NCI-H1930 (cell line): ENCODE measurements at places on chromosomes 12 and 14.

- no peak for DNase-seq
These were observed 67.3 kb downstream of the GSC start for GRCh38 chr14:94702629-94703028.

DNA sequence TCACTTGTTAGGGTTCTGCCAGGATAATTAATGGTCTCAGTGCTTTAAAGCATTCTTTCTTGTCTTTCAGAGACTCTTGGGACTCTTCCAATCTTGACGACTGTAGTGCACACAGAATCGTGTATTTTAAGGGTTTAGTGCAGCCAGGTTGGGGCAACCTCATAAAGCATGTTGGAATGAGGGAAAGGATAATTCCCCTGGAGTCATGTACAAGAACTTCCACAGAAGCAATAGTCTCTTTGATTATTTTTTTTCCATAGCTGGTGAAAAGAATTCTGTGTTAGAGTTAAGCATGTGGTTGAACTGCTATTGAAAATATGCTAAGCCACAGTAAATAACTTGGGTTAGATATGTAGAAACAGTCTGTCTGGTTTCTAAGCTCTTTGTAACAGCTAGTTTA is 246.8 kb upstream of the DAAM1 start:
- DNase-seq, result no peak

DNA sequence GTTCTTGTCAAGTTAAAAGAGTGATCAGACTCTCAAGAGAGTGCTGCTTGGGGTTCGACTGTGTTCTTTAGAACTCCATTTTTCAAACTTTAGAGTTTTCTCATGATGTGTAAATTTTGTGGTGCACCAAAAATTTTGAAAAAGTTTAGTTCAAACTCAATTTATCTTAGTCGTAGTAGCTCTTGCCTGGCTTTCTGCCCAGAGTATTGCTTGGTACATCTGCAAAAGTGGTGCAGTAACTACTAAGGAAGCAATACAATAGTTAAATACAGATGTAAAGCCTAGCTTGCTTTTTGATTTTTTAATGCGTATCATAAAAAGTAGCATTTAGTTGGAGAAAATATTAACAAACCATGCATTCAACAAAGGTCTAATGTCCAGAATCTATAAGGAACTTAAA is 9.5 kb upstream of the CCDC91 start:
- no peak for DNase-seq

- no peak for DNase-seq
These were observed 112.5 kb upstream of the FLRT2 start for GRCh38 chr14:85417396-85417795.

GRCh38 chr12:89311703-89312293 is 40.5 kb downstream of the DUSP6 start:
- DNase-seq, result no peak

GRCh38 chr14:24806061-24806678 is 172.2 kb upstream of the GZMB start:
- DNase-seq, result peak; percentile 31

GRCh38 chr12:49018261-49019119 is at the start of gene PRKAG1:
Gene PRKAG1, minus strand, starts transcription at chr12:49018776. Its CDS starts 36 bp downstream, at chr12:49018740.
- peak; percentile 94 for DNase-seq

GRCh38 chr14:39267608-39268005 is 33.9 kb downstream of the MIA2 start:
- DNase-seq, result no peak

GRCh38 chr14:23047034-23047634 is 5.1 kb downstream of the PSMB11 start:
- DNase-seq, result no peak

DNA sequence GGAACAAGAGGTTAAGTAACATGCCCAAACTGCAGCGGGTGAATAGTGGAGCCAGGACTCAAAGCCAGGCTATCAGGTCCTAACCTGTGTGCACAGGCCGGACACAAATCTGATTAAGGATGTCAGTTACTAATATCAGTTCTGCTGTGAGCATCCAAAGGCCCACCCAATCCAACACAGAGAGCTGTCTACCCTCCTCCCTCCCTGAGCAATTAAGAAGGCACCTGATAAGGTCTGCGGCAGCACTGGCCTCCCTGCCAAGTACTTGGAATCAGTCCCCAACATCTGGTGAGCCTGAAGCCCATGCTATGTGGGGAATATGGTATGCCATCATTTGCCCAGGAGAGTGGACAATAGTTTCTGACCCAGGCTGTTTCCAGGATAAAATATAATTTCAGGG is 3.9 kb downstream of the HEBP1 start:
- no peak for DNase-seq

DNA sequence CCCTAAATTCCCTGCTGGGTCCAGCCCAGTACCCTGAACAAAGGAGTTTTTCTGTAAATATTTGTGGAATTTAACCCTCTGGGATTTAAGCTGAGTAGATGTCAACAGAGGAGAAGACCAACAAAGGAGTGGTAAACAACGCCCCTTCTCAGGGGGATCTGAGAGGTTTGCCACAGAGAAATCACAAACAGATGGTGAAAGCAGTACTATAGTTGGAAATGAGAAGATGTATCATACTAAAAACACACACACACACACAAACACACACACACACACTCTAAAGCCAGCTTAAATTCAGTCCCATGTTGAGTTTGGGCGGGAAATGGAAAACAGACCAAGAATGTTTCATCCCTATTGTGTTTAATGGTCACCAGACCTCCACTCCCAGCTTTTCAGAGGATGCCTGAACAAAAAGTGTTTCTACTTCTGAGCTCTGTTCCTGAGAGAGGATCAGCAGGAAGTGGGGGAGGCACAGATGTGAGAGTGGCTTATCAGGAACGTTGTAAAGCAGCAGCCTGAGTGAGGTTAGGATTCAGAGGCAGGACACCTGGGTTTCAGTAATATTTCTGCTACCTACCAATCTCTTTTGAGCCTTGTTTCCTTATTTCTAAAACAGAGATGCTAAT is 3.2 kb downstream of the BIN2 start:
- DNase-seq, result peak; percentile 71

- DNase-seq, result no peak
These were observed 167.5 kb upstream of the PRICKLE1 start for GRCh38 chr12:42756841-42757623.

GRCh38 chr12:76186131-76186906 is 101.8 kb upstream of the NAP1L1 start:
- DNase-seq, result no peak

- DNase-seq, result no peak
These were observed 9.4 kb downstream of the FBXO21 start for GRCh38 chr12:117180758-117181467.

GRCh38 chr14:75720842-75721498 is 59.9 kb downstream of the TTLL5 start:
- no peak for DNase-seq

DNA sequence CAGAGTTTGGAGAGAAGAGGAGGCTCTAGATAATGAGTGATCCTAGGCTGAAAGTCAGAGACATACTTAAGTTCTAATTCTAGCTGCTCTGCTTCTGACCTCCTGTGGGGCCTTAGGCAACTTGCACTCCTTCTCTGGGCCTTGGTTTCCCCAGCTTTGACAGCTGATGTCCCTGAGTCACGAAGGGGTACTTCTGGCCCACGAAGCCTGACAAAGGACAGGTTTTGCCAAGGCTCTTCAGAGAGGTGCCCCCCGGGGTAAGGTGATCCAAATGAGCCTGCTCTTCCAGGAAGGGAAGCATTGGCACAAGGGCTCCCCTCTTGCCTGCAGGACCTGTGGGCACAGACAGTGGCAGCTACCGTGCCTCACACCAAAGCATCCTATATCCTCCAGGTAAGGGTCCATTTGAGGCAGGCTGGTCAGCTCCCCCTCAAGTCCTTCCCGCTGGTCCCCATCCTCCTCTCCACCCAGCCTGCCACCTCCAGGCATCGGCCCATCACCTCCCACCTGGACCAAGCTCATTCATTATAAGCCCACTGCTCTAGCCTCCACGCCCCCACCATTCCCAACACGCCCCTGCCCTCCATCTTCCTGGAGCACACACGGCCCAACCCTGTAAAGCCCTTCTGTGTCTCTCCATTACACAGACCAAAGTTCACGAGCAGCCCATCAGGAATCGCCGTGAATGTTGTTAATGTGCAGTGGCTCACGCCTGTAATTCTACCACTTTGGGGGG is 1.9 kb upstream of the PPP1R13B start:
- DNase-seq, result no peak

- DNase-seq, result no peak
These were observed 1.5 kb upstream of the HOTAIR start for GRCh38 chr12:53976172-53976822.

DNA sequence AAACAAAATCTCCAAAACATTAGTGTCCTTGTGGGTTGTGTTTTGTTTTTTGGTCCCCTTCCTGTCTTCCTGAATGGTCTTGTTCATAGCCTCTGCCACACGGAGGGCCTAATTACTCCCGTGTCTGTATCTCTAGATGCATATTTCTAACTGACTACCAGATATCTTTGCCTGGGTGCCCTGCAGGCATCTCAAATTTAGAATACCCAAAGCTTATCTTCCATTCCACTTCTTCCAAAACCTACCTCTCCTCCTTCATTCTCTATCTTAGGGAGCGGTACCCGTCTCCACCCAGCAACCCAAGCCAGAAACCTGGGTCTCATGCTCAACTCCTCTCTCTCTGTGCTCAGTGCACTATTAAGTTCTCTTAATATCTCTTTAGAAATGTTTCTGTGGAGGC is 10.9 kb upstream of the METAP2 start:
- DNase-seq, result no peak

DNA sequence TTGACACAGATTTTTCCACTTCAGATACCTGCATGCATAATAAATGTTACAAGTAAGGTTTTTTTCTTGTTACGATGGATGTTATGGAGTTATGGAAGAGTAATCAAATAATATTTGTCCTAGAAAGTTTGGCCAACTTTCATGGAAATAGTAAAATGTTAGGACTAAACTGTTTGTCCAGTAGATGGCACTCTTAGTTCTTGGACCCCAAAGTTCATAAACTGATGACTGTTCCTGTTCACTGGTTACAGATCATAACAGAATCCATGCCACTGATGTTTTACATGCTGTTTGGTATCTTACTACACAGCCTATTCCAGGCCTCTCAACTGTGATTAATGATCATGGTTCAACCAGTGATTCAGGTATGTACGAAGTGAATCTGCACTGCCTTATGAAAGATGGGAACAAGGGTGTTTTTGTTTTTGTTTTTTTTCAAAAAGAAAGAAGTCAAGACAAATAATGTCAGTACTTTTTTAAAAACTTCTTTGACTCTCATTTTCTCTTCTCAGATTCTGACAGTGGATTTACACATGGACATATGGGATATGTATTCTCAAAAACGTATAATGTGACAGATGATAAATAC is 48.8 kb upstream of the SLCO1C1 start:
- no peak for DNase-seq

DNA sequence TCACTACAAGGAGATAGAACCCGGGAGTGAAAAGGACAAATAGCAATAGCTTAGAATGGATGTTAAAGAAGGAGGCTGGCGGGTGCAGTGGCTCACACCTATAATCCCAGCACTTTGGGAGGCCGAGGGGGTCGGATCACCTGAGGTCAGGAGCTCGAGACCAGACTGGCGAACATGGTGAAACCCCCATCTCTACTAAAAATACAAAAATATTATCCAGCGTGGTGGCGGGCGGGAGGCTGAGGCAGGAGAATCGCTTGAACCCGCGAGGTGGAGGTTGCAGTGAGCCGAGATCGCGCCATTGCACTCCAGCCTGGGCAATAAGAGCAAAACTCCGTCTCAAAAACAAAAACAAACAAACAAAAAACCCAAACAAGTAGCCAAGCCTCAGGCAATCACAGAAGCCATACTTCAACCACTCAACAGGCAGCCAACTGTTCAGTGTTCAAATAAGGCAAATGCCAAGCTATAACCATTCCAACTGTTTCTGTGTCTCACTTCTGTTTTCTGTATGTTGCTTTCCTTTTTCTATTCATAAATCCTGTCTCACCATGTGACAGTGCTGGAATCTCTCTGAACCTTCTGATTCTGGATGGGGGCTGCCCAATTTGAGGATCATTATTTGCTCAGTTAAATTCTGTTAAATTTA is 3.9 kb upstream of the SPTLC2 start:
- DNase-seq, result no peak

DNA sequence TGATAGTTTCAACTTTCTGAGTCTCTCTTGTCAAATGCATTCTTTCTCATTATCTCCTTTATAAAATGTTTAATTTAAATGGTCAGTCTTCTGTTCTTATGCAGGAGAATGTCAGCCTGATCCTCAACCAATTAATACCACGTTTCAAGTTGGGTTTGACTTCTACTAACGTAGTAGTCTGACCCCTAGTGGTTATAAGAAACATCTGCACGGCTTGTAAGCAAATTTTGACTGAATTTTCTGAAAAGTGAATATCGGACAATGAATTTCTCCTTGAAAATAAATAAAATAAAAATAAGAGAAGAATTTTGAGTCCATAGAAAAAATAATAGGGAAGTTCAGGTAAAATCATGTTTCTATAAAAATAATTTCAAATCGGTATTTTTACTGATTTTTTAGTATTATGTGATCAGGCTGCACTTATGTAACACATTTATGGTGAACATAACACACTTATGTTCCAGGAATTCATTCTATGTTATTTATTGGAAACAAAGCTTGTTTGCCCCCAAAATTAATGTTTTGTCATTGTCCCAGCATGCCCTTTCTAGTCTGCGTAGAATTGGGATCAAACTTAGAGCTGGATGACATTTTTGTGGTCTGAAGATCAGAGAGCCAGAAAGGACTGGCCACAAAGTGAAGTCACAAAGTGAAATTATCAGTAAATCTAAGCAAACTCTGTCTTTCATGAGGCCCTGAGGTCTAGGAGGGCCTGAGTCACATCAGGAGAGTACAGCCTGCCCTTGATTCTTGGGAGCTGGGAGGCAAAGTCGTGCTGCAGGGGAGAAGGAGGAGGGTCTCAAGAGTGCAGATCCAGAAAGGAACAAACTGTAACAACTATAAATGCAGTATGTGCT is 101.2 kb upstream of the STXBP6 start:
- DNase-seq, result peak; percentile 20

GRCh38 chr12:93275589-93275988 is 102.1 kb upstream of the NUDT4 start:
- DNase-seq, result no peak

DNA sequence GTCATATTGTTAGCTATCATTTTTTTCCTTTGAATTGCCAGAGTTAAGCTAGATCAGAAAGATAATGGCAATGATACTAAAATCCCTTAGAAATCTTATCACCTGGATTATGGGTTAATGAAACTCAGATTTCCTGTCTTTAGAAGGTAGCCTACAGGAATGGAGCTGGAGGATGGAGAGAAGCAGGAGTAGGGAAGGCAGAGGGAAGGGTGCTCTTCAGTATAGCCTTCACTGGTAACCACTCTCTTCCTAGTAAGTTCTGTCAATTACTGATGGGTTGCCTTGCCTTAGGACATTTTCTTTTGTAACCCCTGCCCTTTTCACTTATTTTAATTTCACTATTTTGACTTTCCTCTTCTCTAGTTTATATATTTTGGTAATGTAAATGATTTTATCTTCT is 27.8 kb upstream of the ABCD2 start:
- no peak for DNase-seq

- DNase-seq, result no peak
These were observed 17.4 kb downstream of the PYGL start for GRCh38 chr14:50926851-50927386.

- no peak for DNase-seq
These were observed 398.7 kb downstream of the TMEM121 start for GRCh38 chr14:105924951-105925591.
